ENCODE measurements at places on chromosomes 2 and 18. TPM values are rescaled to one million over a fixed set of nuclear protein-coding genes. Genes with fewer than 3 reads are reported as not detected.

GRCh38 chr2:171159372-171160118 lies 1.1 kb downstream of the TLK1 start:
- DNase-seq = peak; percentile 91

DNA sequence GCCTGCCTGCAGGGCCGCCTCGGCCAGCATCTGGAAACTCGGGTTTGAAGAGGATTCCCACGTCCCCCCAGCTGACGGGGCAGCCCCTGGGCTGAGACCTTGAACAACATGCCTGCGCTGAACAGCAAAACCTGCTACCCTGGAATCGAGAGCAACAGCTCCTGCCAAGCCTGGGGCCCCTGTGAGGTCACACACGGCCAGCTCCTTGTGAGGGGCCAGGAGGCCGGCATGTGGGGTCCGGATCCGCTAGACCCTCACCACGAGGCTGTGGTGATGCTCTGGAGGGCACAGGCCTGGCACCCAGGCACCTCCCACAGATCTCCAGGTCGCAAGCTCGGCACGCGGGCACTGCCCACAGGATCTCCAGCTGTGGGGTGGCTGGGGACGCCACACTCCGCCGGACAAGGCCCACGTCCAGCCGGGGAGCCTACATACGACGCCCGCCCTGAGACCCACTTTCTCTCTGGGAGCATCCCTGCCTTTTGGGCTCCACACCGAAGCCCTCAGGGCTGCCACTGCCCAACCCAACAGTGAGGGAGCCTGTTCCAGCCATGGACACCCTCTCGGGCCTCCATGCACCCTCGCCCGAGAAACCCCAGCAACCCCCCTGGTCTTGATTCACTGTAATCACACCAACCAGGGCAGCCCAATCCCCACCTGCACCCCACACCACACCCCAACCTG lies 34.1 kb downstream of the SLC66A2 start:
- peak; percentile 64 for DNase-seq

The MXD1 gene
- total RNA-seq = 14.5 TPM

DNA sequence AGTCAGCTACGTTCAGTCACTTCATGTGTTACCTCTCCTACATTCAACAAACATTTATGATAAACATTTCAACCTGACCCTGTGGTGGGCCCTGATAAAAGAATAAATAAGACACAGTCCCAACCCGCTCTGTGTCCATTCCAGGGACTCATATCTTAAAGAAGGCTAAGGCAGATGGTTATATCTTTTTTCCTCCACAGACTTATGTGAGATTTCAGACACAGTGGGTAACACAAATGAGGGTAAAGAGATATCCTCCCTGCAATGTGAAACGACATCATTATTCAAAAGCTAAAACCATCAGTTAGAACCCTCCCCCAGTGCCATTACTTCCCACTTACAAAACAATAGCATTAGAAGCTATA lies 11.1 kb upstream of the HNRNPLL start:
- DNase-seq = no peak

GRCh38 chr2:18603854-18604530 lies 14.6 kb upstream of the NT5C1B start:
- no peak for DNase-seq

The CXCR1 gene
- not detected for total RNA-seq

DNA sequence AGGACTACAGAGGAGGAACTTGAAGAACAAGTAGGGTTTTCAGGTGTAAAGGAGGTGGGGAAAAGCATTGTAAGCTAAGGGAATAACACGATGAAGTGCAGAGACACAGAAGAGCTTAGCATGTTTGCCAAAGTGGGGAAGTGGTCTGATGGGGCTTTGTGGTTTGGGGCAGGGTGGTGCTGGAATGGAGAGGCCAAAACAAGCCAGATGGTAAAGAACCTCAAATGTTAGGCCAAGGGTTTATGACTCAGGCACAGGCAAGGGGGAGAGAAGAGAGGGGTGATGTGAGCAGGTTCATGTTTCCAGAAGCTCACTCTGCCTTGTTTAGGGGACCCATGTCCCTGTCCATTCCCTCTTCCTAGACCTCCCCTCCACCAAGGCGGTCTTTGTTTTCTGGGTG lies 104.5 kb upstream of the YWHAQ start:
- no peak for DNase-seq

The TCF7L1 gene
- total RNA-seq = 2.5 TPM

The GALNT3 gene
- total RNA-seq = 11.2 TPM

GRCh38 chr2:118975133-118975532 lies 33.1 kb downstream of the MARCO start:
- DNase-seq = no peak

DNA sequence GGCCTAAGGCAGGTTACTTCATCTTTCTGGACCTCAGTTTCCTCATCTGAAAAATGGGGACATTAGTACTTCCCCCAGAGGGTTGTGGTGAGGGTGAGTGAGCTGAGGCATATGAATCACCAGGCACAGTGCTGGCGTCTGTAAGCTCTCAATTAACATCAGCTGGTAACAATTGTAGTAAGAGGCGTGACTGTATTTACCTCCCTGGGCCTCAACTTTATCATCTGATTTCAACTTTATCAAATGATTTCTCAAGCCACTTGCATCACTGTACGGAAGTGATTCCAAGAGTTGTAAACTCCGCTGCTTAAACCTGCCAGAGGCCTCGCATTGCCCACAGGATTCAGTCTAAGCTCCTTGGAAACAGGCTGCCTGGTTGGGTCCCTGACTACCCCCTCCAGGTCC lies 53.6 kb upstream of the PKDCC start:
- no peak for DNase-seq

DNA sequence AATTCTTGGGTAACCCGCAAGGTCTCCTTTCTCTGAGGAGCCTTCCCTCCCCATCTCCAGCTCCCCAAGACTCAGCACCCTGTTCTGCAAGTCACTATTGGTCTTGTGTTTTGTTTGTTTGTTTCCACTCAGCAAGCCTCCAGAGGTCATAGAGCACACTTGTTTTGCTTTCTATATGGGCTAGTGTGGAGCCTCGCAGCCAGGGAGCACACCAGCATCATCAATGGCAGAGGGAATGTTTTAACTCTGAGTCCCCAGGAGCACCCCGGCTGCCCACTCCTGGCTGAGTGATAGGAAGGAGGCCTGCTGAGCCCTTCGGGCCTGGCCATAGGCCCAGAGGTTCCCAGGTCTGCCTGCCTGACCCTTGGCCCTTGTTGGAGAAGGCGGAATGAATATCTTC lies 36.6 kb downstream of the GLI2 start:
- DNase-seq = no peak

- no peak for DNase-seq
These were observed 126.5 kb downstream of the DTNB start for GRCh38 chr2:25546852-25547251.

The TGFA gene
- not detected for total RNA-seq

- DNase-seq = no peak
These were observed 38.3 kb downstream of the MYO7B start for GRCh38 chr2:127573771-127574170.

The DLGAP1 gene
- not detected for total RNA-seq

- DNase-seq = no peak
These were observed 2.8 kb downstream of the MTHFD2 start for GRCh38 chr2:74201196-74201595.

The LRRC30 gene
- total RNA-seq = not detected

The HOXD4 gene
- total RNA-seq = 1.2 TPM

DNA sequence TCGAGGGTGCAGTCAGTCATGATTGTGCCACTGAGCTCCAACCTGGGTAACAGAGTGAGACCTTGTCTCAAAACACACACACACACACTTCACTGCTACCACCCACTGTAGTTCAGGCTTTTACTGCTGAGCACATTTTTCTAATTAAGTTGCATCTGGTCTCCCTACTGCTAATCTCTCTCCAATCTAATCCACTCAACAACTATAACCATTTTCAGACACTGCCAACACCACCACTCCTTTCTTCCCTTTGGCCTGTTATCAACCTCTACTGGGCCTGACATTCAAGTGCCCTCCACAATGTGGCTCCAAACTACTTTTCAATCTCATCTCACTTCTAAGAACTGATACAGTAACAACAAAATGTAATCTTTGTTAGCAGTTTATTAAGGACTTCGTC lies 44.8 kb downstream of the RMP24 start:
- peak; percentile 19 for DNase-seq

DNA sequence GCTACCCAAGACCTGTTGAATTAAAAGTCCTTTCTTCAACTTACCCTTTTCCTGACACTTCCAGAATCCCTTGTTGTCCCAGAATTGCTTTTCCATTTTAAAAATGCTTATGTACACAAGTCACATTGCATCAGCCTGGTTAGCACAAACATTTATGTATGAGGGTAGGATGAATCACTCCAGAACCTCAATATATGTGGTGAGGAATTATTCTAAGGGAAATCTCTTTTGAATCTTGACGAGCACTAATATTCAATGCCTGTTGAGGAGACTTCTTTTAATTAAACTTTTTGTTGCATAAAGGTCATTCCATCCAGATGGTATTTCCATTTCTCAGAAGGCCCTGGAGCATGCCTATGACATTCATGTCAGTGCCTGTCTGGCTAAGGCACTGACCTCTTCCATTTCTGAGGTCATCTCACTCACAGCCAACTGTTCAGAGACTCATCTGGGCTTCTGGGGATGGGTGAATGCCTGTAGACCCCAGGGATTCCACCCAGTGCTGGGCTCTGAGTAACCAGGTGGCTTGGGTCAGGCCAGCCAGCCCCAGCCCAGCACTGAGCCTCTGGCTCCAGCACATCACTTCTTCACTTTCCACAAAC lies 28.2 kb downstream of the ACMSD start:
- peak; percentile 82 for DNase-seq

DNA sequence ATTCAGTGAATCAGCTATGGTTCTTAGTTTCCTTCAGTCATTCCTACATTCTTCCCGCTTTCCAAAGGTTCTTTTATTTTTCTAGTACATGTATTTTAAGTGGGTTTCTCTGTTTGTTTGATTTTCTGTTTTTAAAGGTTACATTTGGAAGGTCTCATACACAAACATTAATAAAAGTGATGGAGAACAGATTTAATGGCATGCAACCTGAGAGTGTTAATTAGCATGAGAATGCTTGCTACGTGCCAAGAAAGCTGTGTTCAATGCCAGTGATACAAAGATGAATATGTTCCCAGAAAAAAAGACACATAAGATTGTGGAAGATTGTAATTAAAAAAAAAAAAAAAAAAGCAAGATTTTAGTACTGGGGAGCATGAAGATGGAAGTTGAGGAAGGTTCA lies 61.8 kb upstream of the CDC42EP3 start:
- no peak for DNase-seq

GRCh38 chr18:64785686-64786085 lies 636.8 kb upstream of the LINC00305 start:
- no peak for DNase-seq

DNA sequence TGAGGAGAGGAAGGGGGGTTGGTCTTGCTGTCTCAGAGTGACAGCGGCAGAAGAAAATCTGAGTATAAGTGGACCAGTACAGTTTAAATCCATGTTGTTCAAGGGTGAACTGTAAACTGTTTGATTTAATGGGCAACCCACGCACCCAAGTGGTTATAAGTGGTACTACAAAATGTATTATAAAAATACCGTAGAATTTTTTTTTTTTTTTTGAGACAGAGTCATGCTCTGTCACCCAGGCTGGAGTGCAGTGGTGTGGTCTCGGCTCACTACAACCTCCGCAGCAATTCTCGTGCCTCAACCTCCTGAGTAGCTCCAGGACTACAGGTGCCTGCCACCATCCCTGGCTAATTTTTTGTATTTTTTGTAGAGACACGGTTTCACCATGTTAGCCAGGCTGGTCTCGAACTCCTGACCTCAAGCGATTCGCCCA lies 2.1 kb upstream of the CHCHD5 start:
- no peak for DNase-seq
